Activated CD4-positive, alpha-beta T cell treated with anti-CD3 and anti-CD28 coated beads, Interleukin-2, amount 10 ng/mL, durations not matched to agents 24 days and 14 days (primary cell): ENCODE measurements at places on chromosomes 13 and 19. TPM values are rescaled to one million over a fixed set of nuclear protein-coding genes. Genes with fewer than 3 reads are reported as not detected.

DNA sequence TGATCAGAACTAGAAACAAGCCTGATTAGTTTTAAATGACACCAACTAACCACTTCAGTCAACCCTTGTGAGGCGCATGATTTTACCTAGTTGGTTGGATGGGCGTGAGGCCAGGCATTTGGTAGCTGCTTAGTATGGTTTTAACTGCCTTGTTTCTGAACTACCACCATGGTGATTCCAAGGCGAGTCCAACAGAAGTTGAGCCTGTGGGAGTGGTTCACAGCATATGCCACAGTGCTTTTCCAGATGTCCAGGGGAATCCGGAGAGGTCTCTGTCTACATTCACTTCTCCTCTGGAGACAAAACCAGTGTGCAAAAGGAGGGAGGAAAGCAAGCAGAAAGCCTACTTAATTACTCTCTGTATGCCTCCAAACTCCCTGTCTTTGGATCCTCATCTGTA, 524.1 kb downstream of the GPC6 start:
- DNase-seq = no peak

CRLF1 gene
- total RNA-seq = not detected in 2 replicates

GRCh38 chr13:51793570-51794271, 10.2 kb downstream of the DHRS12 start:
- peak; percentile 67 for DNase-seq

DNA sequence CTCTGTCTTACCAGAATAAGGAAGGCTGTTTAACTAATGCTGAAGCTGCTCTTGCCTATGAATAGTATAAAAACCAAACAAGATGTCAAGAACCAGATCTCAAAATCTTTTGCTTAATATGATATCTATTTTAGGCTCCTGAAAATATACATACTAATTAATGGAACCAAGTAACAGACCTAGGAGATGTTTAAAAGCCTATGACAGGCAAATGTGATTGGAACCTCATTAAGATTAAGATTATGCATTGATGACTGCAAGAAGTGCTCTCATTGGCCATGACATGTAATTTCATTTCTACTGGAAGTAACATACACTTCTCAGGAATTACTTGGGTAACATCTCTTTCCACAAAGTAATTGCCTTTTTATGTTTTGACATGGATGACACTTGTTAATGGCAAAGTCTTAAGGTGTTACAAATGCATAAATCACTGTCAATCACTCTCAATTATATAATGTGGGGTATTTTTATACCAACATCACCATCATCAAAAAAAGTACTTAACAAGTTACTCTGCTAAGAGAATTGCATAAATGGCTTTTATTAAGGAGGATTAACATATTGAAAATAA, 326.9 kb upstream of the MIR17HG start:
- DNase-seq = no peak

FXYD3 gene
- total RNA-seq = not detected in 2 replicates

DNA sequence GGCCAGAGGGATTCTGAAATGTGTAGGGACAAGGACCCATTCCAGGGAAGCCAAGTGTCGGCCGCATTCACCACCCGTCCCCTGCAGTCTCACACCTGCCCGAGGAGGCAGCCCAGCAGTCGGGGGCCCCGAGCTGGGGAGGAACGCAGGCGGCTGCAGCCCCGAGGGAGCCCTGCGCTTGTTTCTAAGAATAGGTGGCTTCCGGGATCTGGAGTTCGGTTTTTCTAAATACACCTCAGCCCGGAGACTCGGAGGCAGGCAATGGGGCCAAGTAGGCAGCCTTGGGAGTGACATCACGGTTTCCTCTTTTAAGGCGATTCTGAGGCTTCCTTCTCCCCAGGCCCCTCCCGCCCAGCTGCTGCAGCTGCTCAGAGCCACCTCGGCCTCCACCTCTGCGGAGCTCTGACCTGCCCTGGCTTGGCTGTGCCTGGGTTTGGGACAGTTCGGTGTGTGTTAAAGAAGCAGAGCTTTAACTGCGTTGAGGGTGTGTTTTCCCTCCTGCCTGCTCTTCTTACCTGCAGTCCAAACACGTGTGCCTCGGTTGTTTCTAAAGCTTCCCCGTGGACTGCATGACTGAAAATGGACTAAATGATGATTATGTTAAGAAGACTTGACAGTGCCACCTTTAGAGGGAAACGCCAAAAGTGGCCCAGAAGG, 80.5 kb downstream of the COL4A2 start:
- DNase-seq = peak; percentile 66

DNA sequence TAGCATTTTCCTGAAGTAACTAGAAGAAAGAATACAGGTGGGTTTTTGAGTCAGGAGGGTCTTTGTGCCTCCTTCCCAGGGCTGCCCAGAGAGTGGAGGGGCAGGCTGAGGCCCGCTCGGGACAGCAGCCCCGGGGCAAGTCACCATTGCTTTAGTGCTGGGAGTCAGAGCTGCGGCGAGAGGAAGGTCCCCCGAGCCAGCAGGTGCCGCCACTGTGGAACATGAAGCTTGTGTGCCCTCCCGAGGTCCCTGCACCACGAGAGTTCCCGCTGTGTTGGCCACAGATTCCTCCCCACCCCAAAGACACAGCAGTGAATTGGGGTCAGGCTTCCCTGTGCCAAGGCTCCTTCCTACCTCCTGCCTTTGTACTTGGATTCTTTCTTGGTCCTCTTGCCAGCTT, 50.9 kb upstream of the TEX29 start:
- DNase-seq = no peak

TEAD2 gene
- total RNA-seq = not detected in 2 replicates

DNA sequence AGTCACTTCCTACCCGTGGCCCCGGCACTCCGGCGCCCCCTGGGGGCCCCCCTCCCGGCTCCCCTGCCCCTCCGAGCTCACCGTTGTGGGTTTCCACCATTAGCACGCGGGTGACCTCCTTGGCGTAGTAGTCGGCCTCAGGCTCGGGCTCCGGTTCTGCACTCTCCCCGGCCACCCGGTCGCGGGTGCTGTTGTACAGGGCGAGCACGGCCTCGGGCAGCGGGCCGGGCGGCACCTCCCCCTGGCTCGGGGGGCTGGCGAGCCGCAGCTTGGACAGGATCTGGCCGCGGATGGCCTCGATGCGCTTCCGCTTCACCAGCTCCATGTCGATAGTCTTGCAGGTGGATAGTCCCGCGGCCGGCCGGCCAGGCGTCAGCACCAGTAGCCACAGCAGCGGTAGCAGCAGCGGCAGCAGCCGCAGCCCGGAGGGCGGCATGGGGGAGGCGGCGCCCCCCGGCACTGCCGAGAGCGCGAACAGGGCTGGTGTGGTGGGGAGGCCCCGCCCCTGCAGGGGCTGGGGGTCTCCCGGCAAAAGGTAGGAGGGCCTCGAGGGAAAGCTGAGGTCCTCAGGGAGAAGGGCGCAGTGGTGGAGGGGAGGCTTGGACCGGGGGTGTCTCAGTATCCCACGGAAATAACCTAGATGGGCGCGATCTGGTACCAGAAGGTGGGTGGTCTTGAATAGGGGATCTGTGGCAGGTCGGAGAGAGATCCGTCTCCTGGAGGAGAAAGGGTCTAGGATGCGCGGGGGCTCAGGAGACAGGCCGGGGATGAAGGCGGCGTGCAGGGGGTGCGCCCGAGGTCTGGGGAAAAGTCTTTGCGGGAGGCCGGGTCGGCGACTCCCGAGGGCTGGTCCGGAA, 885 bp downstream of the TGFB1 start:
- DNase-seq = peak; percentile 94

GRCh38 chr19:54430306-54431254, 15.3 kb downstream of the TTYH1 start:
- DNase-seq = peak; percentile 79

GRCh38 chr19:38993271-38993670, 17.7 kb upstream of the FBXO17 start:
- DNase-seq = no peak

GRCh38 chr13:30585748-30586262, 31.9 kb upstream of the USPL1 start:
- DNase-seq = no peak

DNA sequence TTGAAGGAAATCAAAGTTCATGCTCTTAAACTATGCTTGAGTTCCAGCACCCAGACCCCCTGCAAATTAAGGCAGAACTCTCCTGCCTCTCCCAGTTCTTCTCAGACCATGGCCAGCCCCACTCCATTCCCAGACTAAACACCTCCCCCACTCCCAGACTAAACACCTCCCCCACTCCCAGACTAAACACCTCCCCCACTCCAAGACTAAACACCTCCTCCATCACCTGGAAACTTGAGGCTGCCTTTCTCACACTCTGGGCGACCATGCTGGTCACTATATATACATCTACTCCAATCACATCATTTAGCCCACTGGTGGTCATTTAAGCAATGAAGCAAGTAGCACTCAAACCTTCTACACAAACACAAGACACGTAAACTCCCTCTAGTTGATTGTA, 57.2 kb downstream of the CAB39L start:
- no peak for DNase-seq

DNA sequence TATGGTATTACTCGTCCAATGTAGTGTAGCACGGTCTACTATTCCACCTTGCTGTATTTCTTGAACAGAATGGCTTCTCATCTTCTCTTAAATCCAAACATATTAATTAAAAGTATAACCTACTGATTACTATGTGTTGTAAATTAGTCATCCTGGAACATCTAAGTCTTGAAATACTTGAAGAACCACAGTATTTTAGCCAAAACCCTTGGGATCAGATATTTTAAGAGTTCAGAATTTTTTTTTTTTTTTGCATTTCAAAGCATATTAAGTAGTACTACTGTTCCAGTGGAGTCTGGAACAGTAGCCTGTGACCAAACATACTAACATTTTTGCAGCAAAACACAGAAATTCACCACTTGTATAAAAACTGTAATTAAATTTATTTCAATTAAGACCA, 30.1 kb downstream of the ZC3H13 start:
- no peak for DNase-seq

GRCh38 chr13:32728327-32728726, 142.1 kb downstream of the PDS5B start:
- no peak for DNase-seq

ZNF773 gene
- 4.9 and 5.1 TPM in 2 replicates for total RNA-seq

DNA sequence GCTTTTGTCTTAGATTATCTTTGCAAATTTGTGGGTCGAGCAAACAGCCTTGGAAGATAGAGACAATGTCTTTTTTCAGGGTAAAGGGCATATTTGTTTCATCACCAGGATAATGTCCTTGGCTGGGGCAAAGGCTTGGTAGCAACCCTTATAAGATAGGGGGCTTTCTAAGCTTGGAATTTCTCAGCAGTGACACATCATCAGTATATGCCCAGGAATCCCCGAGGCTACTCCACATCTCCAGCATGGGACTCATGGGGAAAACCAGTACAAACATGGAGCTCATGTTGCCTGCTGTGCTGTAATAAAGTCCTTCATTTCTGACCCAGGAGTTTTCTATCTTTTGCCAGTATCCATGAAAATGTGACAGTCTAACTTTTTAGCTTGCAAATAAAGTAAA, 77.1 kb downstream of the DCLK1 start:
- no peak for DNase-seq

GRCh38 chr13:73189776-73190175, 131.0 kb downstream of the KLF5 start:
- DNase-seq = no peak

- no peak for DNase-seq
Observed at GRCh38 chr13:42221121-42221765, 50.7 kb upstream of the AKAP11 start.

ZNF121 gene
- total RNA-seq = 63.9 and 69.4 TPM in 2 replicates

DNA sequence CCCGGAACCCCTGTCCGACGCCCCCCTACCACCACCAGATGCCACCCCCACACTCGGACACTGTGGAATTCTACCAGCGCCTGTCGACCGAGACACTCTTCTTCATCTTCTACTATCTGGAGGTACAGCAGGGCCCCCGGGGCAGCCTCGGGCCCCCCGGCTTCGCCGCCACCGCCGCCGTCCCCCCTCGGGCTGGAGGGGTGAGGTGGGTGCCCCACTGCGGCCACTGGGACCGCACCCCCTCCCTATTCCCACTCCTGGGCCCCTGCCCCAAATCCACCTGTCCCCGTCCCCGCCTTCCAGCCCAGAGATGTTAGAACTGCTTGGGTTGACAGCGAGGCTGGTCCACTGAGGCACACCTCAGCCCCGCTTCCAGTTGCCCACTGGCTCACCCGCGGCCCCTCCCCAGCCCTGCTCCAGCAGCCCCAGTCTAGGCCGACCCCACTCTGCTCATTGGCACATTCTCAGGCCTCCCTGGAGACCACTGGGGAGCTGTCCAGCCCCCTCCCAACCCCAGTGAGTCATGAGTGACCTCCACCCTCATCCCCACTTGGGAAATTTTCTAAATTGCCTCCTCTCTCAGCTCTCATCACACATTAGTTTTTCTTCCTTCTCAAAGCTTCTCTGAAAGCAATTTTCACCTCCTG, 6.5 kb downstream of the LENG1 start:
- DNase-seq = no peak

GRCh38 chr13:48184260-48184659, 48.7 kb upstream of the ITM2B start:
- no peak for DNase-seq

DNA sequence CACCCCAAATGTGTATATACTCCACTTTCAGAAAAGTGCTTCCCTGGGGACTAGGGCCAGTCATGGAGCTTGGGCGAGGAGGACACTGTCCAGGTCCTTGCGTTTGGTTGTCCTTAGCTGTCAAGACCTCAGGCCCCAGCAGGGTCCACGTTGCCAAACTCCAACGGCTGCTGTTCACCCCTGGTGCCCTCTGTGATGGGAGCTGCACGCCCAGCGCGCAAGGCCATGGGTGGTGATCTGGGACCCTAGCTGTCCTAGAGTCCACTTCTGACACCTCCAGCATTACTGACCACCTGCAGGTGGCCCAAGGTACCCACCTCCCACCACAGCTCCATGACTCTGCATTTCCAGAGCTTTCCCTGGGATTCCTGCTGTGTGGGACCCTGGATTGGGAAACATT, 4.0 kb downstream of the LRP3 start:
- DNase-seq = no peak

GRCh38 chr13:108827646-108828045, 198.2 kb downstream of the MYO16 start:
- no peak for DNase-seq

- no peak for DNase-seq
Observed at GRCh38 chr13:49395878-49396380, 47.9 kb downstream of the CAB39L start.

STOML3 gene
- not detected in 2 replicates for total RNA-seq

MAMSTR gene
- 1.2 and 1.4 TPM in 2 replicates for total RNA-seq

TPTE2 gene
- not detected in 2 replicates for total RNA-seq

DNA sequence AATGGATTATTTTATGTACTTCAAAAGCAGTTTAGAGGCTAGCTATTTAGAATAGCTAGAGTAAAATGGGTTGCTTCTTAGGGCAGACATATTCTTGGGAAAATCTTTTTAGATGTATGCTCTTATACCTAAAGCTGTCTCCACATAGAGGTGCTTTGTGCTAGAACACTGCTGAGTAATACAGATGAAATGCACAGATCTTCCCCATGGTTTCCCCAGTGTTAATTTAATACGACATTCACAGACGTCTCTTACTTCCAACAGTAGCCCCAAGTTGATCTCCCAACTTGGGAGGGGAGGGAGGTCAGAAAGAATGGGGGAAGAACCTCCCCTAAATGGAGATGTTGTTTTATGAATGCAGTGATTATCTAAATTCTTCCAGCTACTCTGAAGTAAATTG, 16.9 kb downstream of the NALCN start:
- DNase-seq = no peak
